ENCODE measurements at places on chromosomes 7 and 10.

- DNase-seq, result no peak
Observed at GRCh38 chr10:48694371-48695030, 9.8 kb downstream of the WDFY4 start.

DNA sequence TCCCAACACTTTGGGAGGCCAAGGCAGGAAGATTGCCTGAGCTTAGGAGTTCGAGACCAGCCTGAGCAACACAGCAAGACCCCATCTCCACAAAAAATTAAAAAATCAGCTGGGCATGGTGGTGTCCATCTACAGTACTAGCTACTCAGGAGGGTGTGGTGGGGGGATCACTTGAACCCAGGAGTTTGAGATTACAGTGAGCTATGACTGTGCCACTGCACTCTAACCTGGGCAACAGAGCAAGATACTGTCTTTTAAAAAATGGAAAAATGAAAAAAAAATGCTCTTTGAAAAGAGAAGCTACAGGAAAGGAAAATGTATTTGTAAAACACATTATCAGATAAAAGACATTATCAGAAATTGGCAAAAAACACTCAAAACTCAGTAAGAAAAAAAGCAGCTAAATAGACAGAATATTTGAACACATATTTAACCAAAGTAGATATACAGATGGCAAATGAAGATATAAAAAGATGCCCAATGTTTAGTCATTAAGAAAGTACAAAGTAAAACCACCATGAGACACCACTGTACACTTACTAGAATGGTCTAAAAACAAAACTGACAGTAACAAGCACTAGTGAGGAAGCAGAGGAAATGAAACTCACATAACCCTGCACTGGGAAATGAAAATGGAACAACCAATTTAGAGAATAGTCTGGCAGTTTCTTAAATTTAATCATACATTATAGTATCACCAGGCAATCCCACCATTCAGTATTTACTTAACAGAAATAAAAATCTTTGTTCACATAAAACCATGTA lies 40.5 kb downstream of the NRBF2 start:
- DNase-seq, result no peak

GRCh38 chr10:12780634-12781601 lies 220.6 kb downstream of the CCDC3 start:
- DNase-seq, result no peak

DNA sequence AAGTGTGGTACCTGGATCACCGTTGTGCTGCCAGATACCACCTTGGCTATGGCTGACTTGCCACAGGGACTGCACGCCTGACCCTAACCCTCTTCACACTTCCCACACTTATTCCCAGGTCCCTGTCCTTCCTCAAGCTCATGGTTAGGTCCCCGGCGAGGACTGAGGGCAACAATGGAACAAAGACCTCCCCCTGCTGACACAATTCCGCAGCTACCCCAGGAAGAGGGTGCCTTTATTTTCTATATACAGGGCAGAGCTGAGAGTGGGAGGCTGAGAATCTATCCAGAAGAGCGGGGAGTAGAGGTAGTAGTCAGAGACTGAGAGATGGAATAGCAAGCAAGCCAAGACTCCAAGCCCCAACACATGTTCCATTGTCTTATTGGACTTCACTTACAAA lies 118.1 kb upstream of the SEM1 start:
- DNase-seq, result no peak

- DNase-seq, result no peak
Observed at GRCh38 chr10:101650863-101651262, 44.1 kb downstream of the FBXW4 start.

DNA sequence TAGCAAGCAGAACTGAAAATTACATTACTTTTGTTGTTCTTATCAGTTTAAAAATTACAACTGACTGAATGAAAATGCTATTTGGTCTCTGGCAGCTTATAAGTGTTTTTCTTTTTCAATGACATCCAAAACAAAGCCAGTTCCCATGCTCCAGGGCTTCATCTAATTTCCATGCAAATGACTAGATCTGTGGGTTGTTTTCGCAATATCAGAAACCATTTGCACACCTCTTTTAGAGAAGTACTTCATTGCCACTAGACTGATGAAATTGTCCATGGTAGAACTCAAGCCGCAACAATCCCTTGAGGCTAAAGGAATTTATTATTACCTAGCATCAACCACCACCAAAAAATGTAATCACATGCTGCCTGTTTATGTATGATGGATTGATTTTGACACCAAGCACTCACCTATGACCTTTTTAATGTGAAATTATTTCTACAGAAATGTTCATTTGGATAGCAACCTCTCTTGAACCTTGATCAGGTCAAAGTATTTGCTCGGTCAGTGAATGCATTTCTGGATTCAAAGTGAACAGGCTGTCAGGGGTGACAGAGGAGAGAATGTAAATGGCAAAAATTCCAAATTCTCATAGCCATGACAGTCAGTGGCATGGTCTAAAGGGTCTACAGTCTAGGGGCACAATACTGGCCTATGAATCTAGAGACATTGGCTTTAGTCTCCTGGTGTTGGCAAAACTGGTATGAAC lies 769.3 kb downstream of the SORCS1 start:
- DNase-seq, result no peak

DNA sequence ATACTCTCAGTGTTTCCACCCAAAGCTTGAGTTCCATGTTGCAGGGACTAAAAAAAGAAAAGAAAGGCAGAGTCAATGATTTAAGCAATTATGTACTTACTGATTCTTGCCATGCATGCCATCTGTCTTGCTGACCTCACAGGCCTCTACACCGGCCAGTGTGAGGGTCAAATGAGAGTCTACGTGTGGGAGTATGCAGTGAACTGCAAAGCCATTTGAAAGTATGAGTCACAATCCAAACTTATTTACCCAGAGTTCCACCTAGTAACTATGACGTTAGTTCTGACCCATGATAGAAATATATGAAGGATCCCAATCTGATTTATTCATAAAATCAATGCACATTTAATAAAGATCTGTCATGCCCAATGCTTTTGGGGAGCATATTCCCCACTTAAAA lies 26.5 kb downstream of the PDE1C start:
- no peak for DNase-seq

GRCh38 chr7:68321076-68321639 lies 1277.1 kb upstream of the AUTS2 start:
- peak; percentile 98 for DNase-seq

DNA sequence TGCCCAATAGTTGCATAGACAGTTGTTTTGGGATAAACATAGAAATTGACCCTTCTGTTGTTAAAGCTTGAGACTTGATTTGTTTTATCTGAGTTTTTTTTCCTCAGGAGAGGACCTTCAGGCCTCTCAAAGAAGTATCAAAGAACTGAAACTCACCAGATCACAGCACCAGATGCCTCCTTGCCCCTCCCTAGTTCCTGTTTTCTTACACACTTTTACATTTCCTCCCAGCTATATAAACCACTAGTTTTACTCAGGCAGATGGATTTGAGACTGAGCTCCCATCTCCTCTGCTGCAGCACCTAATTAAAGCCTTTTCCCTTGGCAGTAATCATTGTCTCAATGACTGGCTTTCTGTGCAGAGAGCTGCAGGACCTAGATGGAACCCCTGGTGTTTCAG lies 150.6 kb upstream of the NRG3 start:
- no peak for DNase-seq

DNA sequence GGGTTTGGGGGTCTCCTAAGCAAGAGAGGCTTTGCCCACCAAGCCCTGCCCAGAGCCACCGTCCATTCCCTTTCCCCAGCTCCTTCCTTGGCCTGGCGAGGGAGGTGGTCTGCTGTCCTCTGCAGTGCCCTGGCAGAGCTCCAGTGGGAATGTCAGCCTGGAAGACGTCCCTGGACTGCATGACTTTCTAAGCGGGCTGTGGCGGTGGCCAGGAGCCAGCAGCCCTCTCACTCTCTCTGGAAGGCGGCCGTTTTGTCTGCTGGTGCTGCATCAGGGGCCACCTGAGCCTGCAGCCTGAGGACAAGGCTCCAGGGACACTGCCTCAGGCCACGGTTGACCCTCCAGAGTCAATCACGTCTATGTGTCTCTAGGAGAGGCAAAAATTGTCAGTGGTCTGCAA lies 271.0 kb downstream of the SKAP2 start:
- DNase-seq, result peak; percentile 78

DNA sequence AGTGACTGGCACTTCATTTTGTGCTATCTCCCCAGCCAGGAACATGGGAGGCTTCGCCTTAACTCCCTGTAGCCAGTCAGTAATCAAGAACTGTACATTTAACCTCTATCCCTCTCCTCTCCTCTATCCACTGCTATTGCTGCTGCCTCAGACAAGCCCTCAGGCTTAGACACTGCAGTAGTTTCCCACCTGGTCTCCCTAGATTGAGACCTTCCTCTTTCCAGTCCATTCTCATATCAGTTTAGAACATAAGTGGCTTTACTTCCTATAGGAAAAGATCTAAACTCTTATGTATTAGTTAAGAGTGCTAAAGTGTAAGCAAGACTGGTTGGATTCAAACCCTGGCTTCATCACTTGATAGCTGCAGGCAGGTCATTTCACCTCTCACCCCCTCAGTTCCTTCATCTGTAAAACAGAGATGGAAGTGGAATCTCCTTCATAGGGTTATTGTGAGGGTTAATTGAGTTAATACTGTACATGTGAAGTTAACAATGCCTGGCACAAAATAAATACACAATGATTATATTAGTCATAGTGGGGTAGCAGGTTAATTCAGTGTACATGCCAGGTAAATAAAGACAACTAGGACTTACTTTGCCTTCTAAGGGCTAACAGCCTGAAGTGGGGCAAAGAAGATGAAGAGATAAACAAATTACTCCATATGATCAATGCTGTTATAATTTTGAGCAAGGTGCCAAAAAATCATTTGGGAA lies 76.1 kb downstream of the ZNF277 start:
- no peak for DNase-seq

DNA sequence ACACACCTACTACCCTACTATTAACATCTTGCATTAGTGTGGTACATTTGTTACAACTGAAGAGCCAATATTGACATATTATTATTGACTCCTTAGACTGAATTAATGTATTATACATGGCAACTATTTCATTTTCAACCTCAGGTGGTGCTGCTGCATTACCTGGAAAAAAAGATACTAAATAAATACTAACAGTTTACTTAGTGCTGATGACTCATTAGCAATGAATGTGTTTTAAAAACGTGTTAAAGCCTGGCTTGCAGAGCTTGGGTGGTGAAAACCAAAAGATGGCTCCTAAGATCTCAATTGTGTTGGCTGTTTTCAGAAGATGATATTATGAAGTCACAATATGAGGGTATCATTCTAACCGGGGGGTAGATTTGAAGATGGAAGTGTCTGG lies 34.8 kb downstream of the CFAP43 start:
- no peak for DNase-seq

DNA sequence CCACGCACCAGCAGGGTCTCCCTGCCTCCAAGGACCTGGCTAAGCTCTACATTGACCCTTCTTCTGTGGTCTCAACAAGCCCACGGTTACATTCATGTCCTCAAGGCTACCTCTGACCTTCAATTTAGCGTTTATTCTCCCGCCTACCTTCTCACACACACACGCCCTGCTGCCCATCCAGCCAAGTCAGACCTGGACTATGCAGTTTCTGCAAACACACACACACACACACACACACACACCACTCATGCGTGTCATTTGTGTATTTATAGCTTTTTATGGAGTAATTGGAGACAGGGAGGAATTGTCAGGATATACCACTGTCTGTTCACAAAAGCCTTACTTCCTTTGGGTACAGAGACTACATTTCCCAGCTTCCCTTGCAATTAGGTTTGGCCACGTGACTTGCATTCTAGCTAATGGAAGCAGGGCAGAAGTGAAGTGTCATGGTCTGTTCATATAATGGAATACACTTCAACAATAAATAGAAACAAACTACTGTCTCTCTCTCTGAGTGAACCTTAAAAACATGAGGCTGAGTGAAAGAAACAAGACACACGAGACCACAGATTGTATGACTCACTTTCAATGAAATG lies 53.8 kb upstream of the CPXM2 start:
- DNase-seq, result no peak

GRCh38 chr7:105016068-105016708 lies 2.2 kb downstream of the KMT2E start:
- DNase-seq, result no peak

GRCh38 chr10:115073796-115074195 lies 19.4 kb upstream of the ATRNL1 start:
- DNase-seq, result no peak

- DNase-seq, result no peak
Observed at GRCh38 chr10:22029445-22030236, 26.1 kb upstream of the DNAJC1 start.

GRCh38 chr10:105952153-105952552 lies 1212.4 kb downstream of the SORCS1 start:
- DNase-seq, result no peak

- no peak for DNase-seq
Observed at GRCh38 chr10:86188326-86188725, 178.3 kb downstream of the GRID1 start.

- no peak for DNase-seq
Observed at GRCh38 chr10:49497358-49497757, 41.6 kb downstream of the ERCC6 start.

DNA sequence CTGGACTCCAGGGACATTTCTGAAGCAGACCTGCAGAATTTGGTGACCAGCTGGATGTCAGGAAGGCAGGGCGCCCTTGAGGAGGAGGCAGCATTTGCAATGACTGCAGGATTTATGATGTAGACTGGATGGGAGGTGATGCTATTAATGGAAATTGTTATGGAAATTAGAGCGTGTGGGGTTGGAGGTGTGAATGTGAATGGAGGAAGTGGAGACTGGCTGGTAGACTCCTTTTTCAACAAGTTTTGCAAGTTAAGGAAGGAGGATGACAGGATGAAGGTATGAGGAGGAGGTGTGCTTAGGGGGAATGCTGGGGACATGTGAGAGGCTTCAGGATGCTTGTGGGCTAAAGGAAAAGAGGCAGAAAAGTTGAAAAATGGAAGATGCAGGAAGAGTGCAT lies 137.0 kb downstream of the TMEM178B start:
- DNase-seq, result no peak

DNA sequence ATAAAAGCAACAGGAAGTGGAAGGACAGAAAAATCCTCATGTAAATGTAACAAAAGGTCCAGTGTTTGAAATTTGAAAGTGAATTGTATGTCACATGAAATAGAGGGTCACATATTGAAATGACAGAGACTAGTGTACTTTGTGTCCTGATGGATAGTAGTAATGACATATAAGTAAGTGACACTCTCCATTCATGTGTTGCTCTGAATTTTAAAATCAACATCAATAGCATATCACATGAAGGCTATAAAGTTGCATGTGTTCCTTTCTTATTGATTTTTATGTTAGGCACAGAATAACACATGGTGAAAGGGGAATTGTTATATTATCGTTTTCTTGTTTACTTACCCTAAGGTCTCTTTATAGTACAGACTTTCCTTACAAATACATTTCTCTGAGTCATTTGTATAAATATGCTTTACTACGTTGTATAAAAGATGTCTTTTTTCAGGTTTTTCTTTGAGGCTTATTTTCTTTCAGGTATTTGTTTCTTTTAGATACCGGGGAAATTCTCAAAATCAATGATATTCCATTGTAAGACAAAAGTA lies 104.6 kb upstream of the CACNA2D1 start:
- DNase-seq, result peak; percentile 51
